ENCODE measurements at places on chromosomes 4 and X.

GRCh38 chr4:104492183-104492771, 2.4 kb downstream of the CXXC4 start:
- no peak for DNase-seq

DNA sequence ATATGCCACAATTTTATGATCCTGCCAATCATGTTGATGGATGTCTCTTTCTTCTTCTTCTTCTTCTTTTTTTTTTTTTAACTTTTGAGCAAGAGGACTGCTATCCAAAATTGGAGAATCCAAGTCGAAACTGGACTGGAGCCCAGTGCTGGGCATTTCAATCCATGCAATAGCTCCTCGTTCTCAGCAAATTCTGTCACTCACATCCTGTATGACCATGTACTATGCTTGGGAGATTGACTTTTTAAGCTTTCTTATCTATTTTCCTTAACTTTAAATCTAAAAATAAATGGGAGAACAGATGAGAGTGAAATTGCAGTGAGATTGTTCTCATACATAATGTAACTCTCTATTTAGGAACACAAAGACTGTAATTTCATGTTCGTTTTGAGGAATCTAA, 123.0 kb upstream of the PUDP start:
- no peak for DNase-seq

DNA sequence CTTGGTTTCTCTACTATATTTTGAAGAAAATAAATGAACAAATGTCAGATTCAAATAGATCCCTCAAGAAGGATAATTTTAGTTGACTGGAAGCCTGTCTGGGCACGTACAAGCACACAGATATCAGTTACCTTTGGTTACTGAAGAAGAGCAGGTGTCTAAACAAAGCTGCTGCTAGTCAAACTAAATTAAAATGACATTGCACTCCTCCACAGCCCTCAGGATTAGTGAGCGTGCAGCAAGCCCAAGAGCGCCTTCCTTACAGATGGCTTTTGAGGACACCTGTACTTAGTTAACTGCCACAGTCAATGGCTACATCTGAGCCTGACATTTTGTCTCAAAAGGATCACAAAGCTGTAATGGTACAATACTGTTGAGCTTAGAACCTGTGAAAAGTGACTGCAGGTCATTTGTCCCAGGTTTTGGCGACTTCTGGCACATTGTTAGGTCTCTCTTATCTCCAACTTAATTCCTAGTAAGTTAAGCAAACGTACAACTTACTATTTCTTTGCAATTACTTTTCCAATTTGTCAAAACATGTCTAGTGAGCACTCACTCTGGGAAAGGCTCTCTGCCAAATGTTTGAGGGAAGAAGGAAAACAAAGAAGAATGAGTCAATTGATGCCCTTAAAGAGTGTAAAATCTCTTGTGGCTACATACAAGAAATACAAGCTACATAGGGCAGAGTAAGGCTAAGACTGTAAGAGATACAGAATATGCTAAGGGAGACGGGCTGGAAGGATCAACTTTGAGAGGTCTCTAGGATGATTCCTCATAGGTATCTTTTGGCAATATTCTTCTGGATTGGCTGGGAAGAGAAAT, 25.6 kb upstream of the DAPP1 start:
- DNase-seq = no peak

DNA sequence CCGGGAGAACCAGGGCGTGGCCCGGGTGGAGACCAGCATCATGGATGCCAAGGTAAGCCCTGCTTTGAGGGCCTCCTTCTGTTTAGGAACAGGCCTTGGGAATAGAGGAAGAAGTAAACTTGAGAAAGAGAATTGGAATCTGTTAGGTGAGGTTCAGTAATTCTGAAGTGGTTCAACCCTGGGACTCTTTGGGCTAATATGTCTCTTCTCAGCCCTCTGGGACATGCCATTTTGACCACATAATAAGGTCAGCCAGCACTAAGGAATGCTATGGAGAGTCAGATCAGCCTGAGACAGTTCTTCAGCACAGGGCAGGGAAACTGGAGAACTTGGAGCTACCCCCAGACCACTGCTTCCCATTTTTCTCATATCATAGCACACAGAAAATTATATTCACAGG, 63.3 kb upstream of the PRPS1 start:
- no peak for DNase-seq

GRCh38 chrX:13419276-13419675, 99.4 kb upstream of the ATXN3L start:
- no peak for DNase-seq

DNA sequence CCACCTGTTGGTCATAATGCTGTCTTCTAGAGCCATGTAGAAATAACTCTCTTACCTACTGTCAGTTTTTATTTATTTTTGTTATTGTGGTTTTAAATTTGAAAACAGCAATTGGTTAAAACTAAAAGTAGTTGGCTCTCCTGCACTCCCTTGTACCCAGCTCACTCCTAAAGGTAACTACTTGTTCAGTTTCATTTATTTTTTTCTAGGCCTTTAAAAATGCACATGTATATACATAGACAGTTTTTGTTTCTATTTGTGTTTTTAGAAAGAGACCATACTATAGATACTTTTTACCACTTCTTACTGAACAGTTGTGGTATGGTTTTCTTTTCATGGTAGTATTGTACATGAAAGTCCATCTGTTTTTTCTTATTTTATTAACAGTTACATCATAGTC, 16.8 kb downstream of the SMAD1 start:
- no peak for DNase-seq

- no peak for DNase-seq
These were observed 35.3 kb upstream of the CXCL8 start for GRCh38 chr4:73705056-73705432.

DNA sequence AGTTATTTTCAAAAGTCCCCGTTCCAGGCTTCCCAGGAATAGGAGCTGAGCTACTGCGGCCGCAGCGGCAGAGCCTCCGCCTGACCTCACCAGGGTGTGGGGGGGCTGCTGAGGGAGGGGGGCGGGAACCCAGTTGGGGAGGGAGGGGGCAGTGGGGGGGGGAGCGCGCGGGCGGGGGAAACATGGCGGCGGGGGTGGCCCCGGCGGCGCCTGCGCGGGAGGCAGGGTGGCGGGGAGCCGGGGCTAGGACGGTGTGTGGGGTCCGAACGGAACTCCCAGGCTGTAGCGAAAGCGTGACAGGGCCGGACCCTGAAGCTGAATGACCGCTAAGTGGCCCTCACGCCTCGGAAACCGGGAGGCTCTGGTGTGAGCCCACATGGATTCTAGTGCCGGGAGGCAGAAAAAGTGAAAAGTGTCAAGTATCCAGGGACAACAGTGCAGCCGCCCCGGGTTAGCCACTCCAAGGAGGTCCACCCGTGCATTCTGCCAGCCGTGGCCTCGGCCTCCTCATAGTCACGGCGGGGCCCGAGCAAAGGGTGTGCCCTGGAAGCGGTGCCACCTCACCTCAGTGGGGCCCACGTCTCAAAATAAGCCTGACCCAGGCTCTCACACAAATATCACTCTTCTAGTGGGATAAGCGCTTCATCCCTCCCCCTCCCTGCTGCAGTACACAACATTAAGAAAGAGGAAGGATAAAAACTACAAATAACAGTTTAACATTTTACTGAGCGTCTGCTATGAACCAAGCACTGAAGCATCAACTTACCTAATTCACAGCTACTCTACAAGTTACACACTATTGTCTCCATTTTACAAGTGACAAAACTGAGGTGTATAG, at the start of gene KLHL13:
KLHL13 (minus strand) TSS at position 98 of the 838 bp plus-strand sequence. CDS start 88,337 bp downstream, outside the sequence.
- no peak for DNase-seq

DNA sequence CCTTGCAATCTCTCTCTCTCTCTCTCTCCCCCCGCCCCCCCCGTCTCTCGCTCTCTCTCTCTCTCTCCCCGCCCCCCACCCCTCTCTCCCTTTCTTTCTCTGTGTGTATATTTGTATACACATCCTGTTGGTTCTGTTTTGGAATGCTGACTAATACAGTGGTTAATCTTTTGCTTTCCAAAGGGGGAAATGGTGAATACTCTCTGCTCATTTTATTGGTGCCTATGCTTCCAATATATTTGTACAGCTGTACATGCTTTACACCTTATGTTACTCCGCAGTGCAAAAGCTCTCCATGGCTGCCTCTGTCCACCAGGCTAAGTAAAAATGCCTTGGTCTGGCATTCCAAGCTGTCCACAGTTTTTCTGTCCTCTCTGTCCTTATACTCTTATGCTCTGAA, 158.8 kb downstream of the RBMX2 start:
- no peak for DNase-seq

- DNase-seq = no peak
These were observed 876.6 kb upstream of the GRID2 start for GRCh38 chr4:91427171-91427570.

GRCh38 chrX:19334945-19335626, 8.6 kb upstream of the PDHA1 start:
- no peak for DNase-seq

GRCh38 chrX:96689991-96690390, 5.3 kb downstream of the DIAPH2 start:
- DNase-seq = no peak

GRCh38 chrX:115030625-115031024, 13.2 kb upstream of the IL13RA2 start:
- no peak for DNase-seq

GRCh38 chr4:123216543-123216942, 180.1 kb upstream of the SPRY1 start:
- DNase-seq = no peak

- no peak for DNase-seq
These were observed 87.6 kb downstream of the JAKMIP1 start for GRCh38 chr4:6112606-6113290.

DNA sequence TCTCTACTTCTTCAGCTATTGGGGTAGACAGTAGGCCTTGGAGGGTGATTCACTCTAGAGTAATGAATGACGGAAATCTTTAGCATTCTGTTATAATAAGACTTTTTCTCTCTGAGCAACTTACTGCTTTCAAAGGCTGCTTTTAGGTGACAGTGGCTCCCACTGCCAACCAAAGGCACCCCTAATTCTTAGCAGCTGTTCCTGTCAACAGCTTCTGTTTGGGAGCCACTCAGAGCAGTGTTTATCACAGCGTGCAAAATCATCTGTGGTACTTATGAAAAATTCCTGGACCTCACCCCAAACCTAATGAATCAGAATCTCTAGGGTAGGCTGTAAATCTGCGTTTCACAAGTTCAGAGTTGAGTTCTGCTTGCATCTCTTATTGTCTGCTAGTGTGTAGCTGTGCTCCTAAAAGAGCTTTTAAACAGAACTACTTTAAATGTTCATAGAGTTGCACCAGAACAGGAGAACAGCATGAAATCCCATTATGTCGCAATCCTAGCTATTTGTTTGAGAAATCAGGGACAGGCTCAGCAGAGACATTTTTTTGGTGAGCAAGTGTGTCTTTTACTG, 52.8 kb upstream of the POU4F2 start:
- no peak for DNase-seq

DNA sequence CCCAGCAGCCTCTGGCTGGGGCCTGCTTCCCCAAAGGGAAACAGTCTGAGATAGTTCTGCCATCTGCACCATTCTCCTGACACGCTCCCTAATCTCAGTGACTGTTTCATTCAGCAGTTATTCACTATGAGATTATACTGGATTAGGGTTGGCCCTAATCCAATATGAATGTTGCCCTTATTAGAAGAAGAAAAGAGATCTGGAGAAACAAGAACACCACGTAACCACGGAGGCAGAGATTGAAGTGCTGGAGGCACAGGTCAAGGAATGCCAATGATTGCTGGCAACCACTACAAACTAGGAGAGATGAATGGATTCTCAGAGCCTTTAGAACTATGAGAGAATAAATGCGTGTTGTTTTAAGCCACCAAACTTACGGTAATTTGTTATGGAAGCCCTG, 7.4 kb downstream of the ACOX3 start:
- DNase-seq = no peak

- no peak for DNase-seq
These were observed 466.3 kb upstream of the HS3ST1 start for GRCh38 chr4:11894977-11895376.

GRCh38 chr4:180150818-180151217, 2092.4 kb upstream of the TENM3 start:
- DNase-seq = no peak

- DNase-seq = no peak
These were observed 219.0 kb upstream of the EMCN start for GRCh38 chr4:100736641-100737451.

GRCh38 chr4:153497091-153497531, 31.0 kb downstream of the TMEM131L start:
- DNase-seq = no peak

Data from esophagus squamous epithelium (tissue), 5 donors.